ENCODE measurements at places on chromosomes 11 and 22.

- DNase-seq, result no peak
Measured at GRCh38 chr11:96332126-96332771, 10.7 kb downstream of the MAML2 start.

- DNase-seq, result no peak
Measured at GRCh38 chr11:119839476-119840133, 110.6 kb upstream of the NECTIN1 start.

DNA sequence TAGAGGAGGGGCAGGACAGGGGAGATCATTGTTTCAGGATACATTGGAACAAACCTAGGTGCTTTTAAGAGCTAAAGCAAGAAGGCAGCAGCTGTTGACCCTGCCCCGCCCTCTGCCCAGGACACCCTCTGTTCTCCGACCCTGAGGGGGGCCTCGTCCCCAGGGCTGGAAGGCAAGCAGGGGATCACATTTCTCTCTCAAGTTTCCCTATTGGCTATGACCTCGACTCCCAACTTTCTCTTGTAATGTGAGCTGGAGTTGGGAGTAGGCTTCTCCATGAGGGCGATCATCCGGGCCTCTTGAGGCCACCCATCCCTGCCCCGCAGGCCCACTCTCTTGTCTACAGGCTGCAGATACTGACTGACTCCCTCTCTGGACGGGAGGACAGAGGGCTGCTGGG, 37.7 kb downstream of the DSCAML1 start:
- no peak for DNase-seq

DNA sequence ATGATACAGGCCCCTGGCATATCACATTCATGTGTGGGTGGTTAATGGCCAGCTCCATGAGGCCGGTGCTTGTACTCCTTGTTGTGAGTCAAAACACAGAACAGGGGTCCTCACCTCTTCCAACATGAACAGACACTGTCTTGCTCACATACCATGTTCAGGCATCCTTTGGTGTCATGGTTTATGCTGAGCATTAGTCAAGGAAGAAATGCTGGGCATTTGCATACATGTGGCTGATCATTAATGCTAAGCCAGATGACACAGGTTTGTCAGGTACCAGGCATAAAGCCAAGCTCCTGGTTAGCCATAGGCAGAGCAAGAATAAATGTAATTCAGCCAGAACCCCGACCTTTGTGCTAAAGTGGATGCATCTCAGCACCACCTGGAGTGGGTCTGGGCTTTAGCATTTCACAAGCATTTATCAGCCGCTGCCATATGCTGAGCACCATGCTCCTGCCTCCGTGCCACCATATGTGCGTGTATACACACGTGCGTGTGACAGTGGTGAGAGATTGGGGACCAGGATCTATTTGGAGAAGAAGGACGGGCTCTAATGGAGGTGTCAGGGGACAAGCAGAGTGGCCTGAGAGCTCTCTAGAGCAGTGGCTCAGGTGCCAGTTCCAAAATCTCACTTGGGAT, 55.0 kb downstream of the MICAL2 start:
- DNase-seq, result no peak

GRCh38 chr11:120352405-120352804, 16.2 kb downstream of the ARHGEF12 start:
- DNase-seq, result no peak

GRCh38 chr11:109109150-109109549, 312.8 kb upstream of the C11orf87 start:
- DNase-seq, result no peak

GRCh38 chr11:111001986-111002611, 243.4 kb upstream of the POU2AF2 start:
- no peak for DNase-seq

DNA sequence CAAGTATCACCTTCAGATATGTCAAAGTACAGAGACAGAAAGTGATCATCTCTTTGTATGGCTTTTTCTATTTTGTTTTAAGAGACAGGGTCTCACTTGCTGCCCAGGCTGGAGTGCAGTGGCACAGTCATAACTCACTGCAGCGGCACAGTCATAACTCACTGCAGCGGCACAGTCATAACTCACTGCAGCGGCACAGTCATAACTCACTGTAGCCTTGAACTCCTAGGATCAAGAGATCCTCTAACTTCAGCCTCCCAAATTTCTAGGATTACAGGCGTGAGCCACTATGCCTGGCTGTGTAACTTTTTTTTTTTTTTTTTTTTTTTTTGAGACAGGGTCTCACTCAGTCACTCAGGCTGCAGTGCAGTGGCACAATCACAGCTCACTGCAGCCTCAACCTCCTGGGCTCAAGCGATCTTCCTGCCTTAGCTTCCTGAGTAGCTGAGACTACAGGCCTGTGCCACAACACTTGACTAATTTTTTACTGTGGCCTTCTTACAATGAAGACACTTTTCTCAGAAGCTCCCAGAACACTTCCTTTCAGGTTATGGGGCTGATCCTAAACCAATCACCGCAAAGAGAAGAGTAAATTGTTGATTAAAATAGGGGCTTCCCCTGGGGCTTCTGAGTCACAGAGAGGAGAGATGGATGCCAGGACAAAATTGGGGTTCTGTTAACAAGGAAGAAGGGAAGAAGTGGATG, 9.0 kb upstream of the HIKESHI start:
- no peak for DNase-seq

DNA sequence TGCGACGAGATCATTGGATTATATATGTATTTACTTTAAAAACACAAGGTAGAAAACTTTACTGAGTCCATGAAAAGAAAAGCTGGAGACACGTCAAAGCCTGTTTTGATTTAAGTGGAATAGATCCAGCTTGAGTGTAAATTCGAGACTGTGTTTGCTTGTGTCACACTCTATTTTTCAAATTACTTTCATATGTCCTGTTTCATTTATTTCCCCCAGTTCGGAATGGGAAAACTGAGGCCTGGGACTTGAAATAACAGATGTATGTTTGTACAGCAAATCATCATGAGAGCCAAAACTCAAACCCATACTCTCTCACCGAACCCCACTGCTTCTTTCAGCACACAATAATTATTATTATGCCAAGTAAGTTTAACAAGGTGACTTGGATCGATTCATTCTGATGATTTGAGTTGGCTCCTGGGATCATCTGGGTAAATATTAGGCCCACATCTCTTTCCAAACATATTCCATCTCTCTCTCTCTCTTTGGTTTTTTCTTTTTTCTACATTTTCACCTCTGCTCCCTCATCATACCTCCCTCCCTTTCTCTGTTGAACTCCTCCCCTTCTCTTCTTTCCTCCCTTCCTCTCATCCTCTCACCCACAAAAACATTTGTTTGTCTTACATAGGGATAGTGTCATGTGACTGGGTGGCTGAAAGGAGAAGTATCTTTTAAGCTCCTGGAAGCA, 21.2 kb downstream of the FZD4 start:
- no peak for DNase-seq

- DNase-seq, result no peak
Measured at GRCh38 chr11:71266114-71266833, 13.9 kb upstream of the SHANK2 start.

DNA sequence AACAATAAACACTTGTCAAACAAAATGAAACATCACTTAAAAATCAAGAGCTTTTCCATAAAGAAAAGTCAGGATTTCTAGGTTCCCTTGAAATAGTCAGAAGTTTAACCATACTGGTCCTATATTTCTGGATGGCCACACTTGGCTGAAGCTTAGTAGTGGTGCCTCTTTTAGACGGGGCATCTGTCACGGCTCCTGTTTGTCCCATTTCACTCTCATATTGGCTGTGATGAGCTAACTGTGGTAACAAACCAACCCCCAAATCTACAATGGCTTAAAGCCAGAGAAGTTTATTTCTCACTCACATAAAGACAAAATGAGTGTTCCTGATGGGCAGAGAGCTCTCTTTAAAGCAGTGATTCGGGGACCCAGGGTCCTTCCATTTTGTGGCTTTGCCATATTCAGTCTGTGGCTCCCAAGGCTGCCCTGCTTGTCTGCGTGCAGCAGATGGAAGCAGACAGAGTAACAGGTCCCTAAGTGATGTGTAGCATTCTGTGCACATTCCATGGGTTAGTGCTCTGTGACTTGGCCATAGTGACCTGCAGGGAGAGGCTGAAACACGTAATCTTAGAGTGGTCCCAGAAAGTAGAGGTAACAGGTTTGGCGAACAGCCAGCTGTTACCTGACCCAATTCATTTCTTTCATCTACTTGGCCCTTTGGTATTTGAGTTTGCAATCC, 137.4 kb downstream of the HIPK3 start:
- no peak for DNase-seq

DNA sequence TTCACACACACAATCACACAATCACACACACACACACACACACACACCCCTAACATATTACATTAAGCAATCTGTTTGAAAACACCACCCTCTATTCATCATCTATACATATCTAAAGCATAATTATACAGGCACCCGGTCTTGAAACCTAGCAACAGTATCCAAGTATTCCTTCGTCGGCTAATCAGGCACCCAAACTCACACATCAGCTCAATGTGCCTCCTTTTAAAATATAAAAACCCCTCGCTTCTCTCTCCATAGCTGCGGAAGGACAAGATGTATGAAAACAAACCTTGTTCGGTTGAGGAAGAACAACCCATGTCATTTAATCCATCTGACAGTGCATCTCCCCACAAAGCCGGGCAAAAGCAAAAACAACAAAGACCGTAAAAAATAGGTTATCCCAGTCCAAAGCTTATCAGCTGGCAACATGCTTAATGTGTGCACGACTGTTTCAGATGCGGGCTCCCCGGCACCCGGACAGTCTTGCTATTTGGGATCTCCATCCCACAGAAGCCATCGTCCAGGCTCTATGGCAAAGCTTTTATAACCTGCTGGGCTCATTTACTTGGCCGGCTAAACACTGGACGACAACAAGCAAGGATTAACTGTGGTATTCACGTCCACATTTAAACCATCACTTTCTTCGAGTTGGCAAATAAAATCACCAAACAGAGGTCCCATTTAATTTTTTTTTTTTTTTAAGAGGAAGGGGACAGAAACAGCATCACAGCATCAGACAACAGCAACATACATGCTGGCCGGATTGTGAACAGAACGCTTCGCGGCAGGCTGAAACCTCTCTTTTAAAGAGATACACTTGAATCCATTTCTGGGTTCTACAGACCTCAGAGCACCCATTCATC, 365.5 kb downstream of the SHANK2 start:
- no peak for DNase-seq

DNA sequence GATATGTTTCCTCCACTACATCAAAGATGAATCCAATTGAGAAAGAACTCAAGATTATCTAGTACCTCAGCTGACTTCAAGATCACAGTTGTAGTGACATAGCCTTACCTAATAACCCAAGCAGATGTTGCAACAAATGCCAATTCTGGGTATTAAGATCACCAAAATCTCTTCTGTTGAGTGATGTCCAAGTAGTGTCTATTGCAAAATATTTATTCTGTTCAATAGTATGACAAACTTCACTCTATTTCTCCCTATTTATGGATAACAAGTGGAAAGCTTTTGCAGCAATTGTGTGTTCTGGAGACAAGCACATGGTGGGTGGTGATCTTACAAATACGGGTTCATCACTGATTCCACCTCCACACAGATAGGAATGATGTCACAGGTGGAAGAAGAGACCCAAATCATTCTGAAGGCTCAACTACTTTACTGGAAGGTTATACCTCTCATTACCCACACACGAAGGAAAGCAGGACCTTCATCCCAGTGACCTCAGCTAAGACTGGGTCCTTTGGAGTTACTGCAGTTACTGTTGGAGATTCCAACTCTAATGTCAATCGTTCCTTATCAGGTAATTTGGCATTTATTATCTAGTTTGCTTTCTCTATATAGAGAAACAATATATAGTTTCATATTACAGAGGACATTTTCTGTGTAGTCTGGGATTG, 72.0 kb downstream of the CD44 start:
- no peak for DNase-seq

DNA sequence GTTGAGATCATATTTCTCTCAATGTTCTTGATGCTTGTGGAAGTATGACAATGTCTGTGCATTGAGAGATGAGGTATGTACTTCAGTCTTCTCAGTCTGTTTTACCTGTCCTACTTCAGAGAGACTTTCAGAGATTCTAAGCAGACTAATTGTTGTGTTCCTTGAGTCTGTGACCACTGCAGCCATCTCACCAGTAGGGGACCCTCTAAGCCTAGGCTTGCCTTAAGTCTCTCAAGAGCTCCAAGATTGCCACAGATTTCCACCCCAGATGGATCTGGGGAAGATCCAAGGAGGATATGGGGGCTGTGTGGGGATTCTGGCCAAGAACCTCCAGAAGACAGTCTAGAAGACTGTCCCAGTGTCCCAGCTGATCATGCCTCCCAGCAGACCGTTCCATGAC, 179.9 kb upstream of the PLET1 start:
- no peak for DNase-seq

DNA sequence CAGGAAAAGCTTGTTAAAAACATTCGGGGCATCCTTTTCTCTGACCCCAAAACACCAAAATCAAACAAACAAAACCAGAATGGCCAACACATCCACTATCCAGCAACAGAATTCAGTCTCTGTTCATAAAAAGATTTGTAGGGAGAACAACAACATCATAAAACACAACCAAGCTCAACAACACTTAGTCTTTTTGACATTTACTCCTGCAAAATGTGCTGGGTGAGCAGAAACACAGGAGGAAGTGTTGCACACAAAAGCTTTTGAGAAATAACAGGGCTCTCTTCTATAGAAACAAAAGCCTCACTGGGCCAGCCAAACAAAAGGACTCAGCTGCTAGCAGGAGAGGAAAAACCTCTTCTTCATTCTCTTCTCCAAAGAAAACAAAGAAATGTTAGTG, 736.0 kb upstream of the CCDC90B start:
- no peak for DNase-seq

- no peak for DNase-seq
Measured at GRCh38 chr11:8355416-8355742, 91.7 kb upstream of the LMO1 start.

DNA sequence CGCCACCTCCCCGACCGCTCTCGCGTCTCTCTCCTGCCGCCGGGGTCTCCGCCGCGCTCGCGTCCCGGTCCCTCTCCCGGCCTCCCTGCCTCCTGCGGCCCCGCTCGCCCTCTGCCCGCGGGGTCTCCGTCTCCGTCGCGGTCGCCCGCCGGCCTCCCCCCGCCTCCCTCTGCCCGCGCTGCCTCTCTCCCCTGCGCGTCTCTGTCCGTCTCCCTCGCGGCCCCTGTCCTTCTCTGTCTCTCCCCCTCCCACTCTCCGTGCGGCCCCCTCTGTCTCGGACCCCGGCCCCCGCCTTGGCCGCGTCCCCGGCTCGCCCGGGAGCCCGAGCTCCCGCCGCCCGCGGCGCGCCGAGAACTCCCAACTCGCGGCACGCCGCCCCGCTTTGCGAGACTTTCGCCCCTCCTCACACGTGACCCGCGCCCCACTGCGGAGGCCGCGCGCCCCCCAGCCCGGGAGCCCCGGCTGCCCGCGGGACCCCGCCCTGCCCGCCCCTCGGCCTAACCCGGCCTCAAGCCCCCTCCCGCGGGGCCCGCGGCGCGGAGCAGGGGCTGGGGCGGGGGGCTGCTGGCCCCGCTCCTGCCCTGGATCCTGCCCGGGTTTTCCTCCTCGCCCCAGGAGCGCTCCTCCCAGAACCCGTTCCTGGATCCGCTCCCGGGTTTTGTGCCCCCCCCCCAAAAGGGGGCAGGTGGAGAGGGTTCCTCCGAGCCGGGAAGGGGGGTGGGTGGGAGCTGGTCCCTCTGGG, 702 bp upstream of the KCNJ4 start:
- DNase-seq, result no peak

All from GM12864 (cell line).